Sigmoid colon (tissue), 7 donors: ENCODE measurements at places on chromosomes 2 and 18. TPM values are rescaled to one million over a fixed set of nuclear protein-coding genes. Genes with fewer than 3 reads are reported as not detected.
A peak's percentile ranks its signal among the peaks of the same experiment; 100 is the strongest.

- no peak for DNase-seq
Measured at GRCh38 chr18:49249521-49249920, 210.9 kb downstream of the DYM start.

DNA sequence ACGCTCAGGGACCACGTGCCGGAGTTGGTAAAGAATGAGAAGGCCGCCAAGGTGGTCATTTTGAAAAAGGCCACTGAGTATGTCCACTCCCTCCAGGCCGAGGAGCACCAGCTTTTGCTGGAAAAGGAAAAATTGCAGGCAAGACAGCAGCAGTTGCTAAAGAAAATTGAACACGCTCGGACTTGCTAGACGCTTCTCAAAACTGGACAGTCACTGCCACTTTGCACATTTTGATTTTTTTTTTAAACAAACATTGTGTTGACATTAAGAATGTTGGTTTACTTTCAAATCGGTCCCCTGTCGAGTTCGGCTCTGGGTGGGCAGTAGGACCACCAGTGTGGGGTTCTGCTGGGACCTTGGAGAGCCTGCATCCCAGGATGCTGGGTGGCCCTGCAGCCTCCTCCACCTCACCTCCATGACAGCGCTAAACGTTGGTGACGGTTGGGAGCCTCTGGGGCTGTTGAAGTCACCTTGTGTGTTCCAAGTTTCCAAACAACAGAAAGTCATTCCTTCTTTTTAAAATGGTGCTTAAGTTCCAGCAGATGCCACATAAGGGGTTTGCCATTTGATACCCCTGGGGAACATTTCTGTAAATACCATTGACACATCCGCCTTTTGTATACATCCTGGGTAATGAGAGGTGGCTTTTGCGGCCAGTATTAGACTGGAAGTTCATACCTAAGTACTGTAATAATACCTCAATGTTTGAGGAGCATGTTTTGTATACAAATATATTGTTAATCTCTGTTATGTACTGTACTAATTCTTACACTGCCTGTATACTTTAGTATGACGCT, 5.8 kb downstream of the MYCN start:
- no peak for DNase-seq

- no peak for DNase-seq
Measured at GRCh38 chr18:29377346-29377745, 1200.4 kb upstream of the CDH2 start.

GRCh38 chr2:169362118-169362893, at the start of gene LRP2:
Gene LRP2 (minus strand): TSS chr2:169362534. CDS start chr2:169362399, 135 bp downstream.
- no peak for DNase-seq

DNA sequence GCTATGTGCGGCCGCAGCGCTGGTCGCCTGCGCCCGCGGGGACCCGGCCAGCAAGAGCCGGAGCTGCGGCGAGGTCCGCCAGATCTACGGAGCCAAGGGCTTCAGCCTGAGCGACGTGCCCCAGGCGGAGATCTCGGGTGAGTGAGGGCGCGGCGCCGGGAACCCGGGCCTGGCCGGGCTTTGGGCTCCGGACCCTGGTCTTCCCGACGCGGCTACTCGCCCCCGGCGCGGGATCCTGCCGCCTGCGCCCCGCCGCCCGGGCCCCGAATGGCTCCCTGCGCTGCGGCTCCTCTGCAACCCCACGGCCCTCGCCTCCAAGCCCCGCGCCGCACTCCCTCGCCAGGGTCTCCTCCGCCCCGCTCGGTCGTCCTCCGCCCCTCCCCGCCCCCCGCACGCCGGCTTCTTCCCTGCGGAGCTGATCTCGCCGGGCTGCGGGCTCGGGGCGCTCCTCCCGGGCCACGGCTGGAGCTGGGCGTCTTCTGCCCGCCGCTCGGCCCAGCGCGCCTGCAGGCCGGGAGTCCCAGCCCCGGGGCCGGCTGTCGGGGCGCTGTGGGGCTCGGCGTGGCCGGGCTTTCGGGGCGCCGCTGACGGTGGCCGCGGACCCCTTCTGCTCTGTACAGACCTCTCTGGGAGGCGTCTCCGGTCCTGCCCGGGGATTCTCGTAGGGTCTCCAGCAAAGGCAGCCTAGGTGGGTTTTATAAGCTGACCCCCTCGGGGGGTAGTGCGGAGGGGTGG, 652 bp downstream of the GPC1 start:
- peak; percentile 68 for DNase-seq

DNA sequence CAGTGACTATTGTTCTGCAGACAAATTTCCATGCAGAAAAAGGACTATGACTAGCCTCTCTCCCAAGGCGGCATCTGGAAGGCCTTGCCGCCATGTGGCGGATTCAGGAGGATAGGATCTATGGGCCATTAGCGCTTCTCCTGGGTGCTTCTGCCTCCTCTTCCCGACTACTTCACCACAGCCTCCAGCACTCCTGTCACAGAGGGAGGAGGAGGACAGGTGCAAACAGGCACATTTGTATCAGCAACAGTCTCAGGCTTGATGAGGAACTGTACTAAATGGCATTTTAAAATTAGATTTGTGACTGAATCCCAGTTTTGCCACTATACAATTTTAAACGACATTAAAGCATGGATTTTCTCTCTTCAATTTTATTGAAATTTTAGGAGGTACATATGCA, 114.9 kb downstream of the NOL10 start:
- DNase-seq, result no peak

GRCh38 chr2:121368836-121369235, 83.8 kb upstream of the TFCP2L1 start:
- no peak for DNase-seq

GRCh38 chr2:141555876-141556470, 574.8 kb downstream of the LRP1B start:
- no peak for DNase-seq

DNA sequence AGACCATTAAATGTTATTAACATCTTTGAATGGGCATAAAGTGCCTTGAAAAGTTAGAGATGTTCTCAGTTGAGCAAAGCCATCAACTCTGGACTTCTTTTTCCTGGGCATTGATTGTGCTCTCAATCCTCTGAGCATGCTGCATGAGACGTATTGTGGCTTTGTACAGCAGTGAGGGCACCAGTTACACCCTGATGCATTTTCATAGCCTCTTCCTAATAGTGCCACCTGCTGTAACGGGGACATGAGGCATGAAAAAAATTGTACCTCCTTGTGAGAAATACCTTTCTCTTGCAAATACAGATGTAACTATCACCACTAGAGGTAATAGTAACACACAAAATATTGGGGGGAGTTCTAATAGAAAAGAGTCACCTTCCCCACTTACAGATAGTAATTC, 697.5 kb downstream of the TMEM182 start:
- DNase-seq, result no peak

GRCh38 chr2:230578106-230578505, 134.5 kb upstream of the CAB39 start:
- no peak for DNase-seq

GRCh38 chr2:241771286-241772062, 5.1 kb upstream of the GAL3ST2 start:
- peak; percentile 81 for DNase-seq

GRCh38 chr2:17520761-17521160, 2.5 kb upstream of the RAD51AP2 start:
- DNase-seq, result no peak

DNA sequence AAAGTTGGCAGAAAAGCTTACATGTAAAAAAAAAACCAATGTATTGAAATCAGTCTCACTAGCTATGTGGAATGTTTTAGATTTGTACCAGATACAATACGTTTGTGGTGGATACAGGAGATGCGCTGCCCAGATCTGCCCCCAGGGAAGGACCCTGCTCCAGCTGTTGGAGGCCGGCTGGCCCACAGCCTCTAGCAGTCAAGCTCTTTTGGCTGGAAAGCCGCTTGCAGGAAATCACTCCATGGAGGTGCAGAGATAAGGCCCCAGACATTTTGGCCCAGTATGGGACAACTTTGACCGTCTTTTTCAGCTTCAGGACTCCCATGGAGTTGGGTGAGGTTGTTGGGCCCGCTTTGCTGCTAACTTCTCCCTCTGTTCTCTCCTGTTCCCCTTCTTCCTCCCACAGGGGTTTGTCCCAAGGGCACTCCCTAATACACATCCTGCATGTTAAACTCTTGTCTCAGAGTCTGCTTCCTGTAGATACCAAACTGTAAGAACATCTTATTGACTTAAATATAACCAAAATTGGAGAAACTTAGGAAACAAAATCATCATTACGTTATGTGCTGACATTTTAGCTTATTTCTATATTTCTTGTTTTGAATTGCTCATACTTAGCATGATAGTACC, 1.7 kb upstream of the QPCT start:
- no peak for DNase-seq

- DNase-seq, result no peak
Measured at GRCh38 chr18:31407649-31408048, 31.1 kb downstream of the DSG4 start.

DNA sequence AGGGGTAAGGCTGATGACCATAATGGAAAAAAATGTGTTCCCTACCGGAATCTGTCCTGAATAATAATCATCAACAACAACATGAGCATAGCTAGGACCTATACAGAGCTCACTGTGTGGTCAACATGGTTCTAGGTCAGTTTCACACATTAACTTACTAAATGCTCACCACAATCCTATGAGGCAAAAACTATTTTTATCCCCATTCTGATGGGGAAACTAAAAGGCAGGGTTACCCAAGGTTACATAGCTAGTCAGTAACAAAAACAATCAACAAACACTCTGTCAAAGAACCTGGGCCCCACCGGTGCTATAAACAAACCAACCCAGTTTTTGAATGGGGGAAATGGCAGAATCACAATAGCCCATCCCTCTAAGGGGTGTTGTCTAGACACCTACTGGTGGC, 40.1 kb downstream of the AOX1 start:
- no peak for DNase-seq

DNA sequence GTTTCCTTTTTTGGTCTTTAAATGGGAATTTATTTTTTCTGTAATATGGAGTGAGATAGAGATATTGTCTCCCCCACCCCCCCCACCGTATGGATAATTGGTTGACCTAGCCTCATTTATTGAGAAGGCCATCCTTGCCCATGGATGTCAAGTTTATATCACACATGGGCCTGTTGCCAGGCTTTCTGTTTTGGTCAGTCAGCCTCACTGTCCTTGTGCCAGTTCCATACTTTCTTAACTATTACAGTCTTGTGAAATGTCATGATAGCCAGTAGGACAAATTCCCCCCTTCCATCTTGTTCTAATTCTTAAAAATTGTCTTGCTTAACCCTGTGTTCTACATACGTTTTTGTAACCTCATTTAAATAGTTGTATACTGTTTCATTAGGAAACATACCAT, 12.5 kb downstream of the BABAM2 start:
- no peak for DNase-seq

DNA sequence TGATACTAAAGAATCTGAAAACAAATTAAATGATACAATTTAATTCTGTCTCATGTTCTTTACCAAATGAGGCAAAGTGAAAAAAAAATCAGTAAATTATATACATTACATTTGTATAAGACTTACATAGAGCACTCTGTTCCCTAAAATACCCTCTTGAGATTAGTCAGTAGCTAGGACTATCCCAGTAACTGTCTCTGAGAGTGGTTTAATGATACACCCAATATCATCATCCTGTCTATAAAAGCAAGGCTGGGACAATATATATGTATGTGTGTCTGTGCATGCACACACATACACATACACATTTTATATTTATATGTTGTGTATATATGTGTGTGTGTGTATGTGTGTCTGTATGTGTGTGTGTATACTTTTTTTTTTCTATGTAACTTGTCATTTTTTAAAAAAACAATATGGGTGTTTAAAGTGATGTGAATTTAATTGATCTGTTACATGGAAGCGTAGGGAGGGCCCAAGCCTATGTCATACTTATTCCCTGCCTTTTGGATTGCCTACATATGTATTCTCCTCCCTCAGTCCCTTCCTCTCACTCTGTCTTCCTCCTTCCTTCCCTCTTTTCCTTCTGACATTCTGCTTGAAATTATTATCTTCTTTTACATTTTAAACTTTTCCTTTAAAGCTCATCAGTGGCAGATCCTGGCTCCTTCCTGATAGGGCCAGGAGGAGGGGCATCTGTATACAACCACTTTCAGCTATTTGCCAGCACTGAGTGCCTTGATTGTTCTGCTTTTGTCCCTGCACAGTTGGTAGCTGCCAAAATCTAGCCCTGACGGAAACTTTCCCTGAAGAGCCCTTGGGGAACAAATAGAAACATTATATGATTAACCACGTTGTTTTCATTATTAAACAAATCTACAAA, 6.8 kb downstream of the ASXL3 start:
- DNase-seq, result no peak

DNA sequence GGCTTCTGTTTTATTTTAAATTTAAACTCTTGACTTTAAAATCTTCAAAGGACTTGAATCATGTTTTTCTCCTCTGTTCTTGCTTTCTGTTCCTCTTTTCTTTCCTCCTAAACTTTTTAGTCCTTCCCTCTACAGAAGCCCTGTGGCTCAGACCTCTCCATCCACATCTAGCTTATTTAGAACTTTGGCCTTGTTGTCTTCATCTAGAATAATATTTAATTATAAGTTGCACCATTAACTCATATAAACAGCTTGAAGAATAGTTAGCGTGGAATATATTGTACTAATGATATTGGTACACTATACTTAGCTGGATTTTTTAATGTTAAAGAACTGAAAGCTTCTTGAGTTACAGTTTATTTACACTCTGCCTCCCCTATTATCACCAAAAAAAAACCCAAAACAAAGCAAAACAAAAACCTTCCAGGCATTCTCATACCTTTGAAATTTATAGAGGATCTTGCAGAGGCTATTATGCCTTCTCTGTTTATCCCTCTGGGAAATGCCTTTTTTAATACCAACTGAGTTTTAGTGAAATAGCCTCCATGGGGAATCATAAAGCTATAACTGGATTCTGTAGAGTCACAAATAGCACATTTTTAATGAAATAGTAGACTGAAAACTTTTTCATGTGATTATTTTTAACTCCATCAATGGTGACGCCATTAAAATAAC, 9.2 kb upstream of the CCDC141 start:
- DNase-seq, result no peak

DNA sequence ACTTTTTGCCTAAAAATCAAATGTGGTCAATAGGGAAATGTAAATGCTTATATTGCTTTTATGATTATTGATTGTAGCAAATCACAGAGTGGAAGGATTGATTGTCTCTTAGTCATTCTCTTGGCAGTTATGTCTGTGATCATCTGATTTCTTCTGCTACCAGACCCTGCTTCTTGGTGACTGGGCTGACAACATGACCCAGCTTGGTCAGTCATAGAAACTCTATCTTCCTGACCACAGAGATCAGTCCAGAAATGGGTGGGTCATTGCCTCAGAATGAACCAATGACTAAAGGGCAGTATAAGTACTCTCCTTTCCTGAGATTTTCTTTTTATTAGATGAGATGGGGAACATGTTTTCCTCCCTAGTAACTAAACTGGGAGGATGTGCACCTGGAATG, 87.6 kb downstream of the MAIP1 start:
- no peak for DNase-seq

WNT6 gene
- 2.9 TPM for total RNA-seq

ARL4C gene
- 8.6 TPM for total RNA-seq

SNTG2 gene
- total RNA-seq, result 5.2 TPM

LYG2 gene
- total RNA-seq, result not detected

DSG4 gene
- total RNA-seq, result not detected

CCT4 gene
- 98.4 TPM for total RNA-seq

TTN gene
- 10.4 TPM for total RNA-seq
